Aorta (tissue), 5 donors: ENCODE measurements at places on chromosomes 12 and 14. TPM values are rescaled to one million over a fixed set of nuclear protein-coding genes. Genes with fewer than 3 reads are reported as not detected.

- H3K4me1 ChIP-seq = no peaks in the 10 kb centered on the region
These were observed 442.5 kb downstream of the NRXN3 start for GRCh38 chr14:78612666-78613065.

- DNase-seq = no peak
- H3K4me1 ChIP-seq = no peaks in the 10 kb centered on the region
- no peaks in the 10 kb centered on the region for H3K27me3 ChIP-seq
- no peak within 1 kb of the TSS for H3K4me3 ChIP-seq
- H3K27ac ChIP-seq = no peak within 1 kb of the TSS
- no peaks in the 10 kb centered on the region for H3K36me3 ChIP-seq
These were observed at the start of gene MDGA2 for GRCh38 chr14:47675466-47676314. TSS of gene MDGA2 (minus strand) at chr14:47675605.

DNA sequence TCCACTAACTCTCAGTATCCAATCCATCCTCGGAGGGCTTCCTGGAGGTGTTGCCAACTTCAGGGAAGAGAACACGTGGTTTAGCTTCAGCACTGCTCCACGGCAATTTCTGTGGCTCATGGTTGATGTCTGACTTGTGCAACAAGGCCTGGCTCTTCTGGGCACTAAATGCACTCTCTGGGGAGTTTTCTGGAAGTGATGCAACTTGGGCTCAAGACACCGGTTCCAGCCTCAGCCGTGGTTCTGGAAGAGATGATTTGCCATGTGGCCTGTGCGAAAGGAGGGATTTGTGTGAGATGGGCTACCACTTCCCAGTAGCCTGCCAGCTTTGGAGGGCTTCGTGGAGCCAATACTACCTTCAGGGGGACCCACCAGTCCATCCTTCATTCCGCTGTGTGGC lies 118.6 kb upstream of the RTL1 start:
- no peaks in the 10 kb centered on the region for H3K27me3 ChIP-seq
- H3K4me3 ChIP-seq = no peak overlapping the region
- DNase-seq = peak; percentile 24
- no peak overlapping the region for H3K27ac ChIP-seq
- H3K36me3 ChIP-seq = no peaks in the 10 kb centered on the region

DNA sequence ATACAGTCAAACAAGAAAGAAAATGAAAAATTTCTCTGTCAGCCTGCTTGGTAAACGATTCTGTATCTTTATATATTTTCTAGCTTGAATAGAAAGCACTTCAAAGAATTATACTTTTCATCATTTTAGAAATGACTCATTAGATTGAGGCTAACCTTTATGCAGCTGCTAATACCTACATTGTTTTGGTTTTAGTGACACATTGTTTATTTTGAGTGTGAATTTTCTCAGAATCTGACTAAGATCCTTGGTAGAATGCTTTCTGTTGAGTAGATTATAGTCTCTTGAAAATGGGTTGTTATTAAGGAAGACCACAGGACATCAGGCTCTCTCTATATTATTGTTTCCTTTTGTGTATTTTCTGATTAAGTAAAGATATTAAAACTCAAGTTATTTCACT lies at the start of gene PMCH:
Gene PMCH (minus strand): TSS at position 45 of the 400 bp plus-strand sequence. CDS start 63 bp downstream, outside the sequence.
- DNase-seq = no peak
- no peaks in the 10 kb centered on the region for H3K27me3 ChIP-seq
- no peak within 1 kb of the TSS for H3K27ac ChIP-seq
- H3K4me3 ChIP-seq = no peak within 1 kb of the TSS
- H3K4me1 ChIP-seq = no peaks in the 10 kb centered on the region
- no peaks in the 10 kb centered on the region for H3K36me3 ChIP-seq

GRCh38 chr12:129193263-129193871 lies 340.1 kb downstream of the GLT1D1 start:
- no peaks in the 10 kb centered on the region for H3K4me1 ChIP-seq
- H3K4me3 ChIP-seq = no peak overlapping the region
- no peaks in the 10 kb centered on the region for H3K27me3 ChIP-seq
- H3K36me3 ChIP-seq = no peaks in the 10 kb centered on the region

GRCh38 chr14:88323523-88324199 lies 592 bp upstream of the KCNK10 start:
- no peak for DNase-seq
- H3K36me3 ChIP-seq = no peaks in the 10 kb centered on the region
- H3K4me1 ChIP-seq = no peaks in the 10 kb centered on the region
- H3K27ac ChIP-seq = no peak overlapping the region
- H3K27me3 ChIP-seq = no peaks in the 10 kb centered on the region
- H3K4me3 ChIP-seq = peak overlapping the region; percentile 6

GRCh38 chr14:35986219-35986573 lies 160.1 kb downstream of the BRMS1L start:
- H3K36me3 ChIP-seq = no peaks in the 10 kb centered on the region
- H3K27ac ChIP-seq = no peak overlapping the region
- H3K4me1 ChIP-seq = no peaks in the 10 kb centered on the region
- no peak overlapping the region for H3K4me3 ChIP-seq

THAP2 gene
- 6.0 TPM for total RNA-seq

GALNT4 gene
- 7.4 TPM for total RNA-seq

KRT2 gene
- not detected for total RNA-seq

DNA sequence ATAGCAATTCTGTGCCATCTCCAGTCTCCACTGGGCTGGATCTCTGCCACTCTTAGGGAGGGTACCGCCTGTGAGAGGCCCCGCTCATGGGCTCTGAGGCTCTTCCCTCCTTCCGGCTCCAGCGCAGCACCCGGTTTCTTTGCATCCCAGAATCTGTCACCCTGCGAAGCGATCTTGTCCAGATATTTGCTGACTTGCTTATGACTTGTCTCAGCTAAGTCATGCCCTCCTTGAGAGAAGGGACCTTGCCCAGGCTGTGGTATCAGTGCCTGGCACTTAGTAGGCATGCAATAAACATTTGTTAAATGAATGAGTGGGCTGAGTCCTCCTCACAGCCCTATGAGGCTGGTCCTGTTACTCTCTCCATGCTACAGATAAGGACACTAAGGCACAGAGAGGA lies 13.4 kb downstream of the KRT80 start:
- H3K27ac ChIP-seq = no peak overlapping the region
- no peak for DNase-seq
- H3K4me1 ChIP-seq = no peaks in the 10 kb centered on the region
- no peaks in the 10 kb centered on the region for H3K27me3 ChIP-seq
- no peak overlapping the region for H3K4me3 ChIP-seq

MYH6 gene
- not detected for total RNA-seq

DNA sequence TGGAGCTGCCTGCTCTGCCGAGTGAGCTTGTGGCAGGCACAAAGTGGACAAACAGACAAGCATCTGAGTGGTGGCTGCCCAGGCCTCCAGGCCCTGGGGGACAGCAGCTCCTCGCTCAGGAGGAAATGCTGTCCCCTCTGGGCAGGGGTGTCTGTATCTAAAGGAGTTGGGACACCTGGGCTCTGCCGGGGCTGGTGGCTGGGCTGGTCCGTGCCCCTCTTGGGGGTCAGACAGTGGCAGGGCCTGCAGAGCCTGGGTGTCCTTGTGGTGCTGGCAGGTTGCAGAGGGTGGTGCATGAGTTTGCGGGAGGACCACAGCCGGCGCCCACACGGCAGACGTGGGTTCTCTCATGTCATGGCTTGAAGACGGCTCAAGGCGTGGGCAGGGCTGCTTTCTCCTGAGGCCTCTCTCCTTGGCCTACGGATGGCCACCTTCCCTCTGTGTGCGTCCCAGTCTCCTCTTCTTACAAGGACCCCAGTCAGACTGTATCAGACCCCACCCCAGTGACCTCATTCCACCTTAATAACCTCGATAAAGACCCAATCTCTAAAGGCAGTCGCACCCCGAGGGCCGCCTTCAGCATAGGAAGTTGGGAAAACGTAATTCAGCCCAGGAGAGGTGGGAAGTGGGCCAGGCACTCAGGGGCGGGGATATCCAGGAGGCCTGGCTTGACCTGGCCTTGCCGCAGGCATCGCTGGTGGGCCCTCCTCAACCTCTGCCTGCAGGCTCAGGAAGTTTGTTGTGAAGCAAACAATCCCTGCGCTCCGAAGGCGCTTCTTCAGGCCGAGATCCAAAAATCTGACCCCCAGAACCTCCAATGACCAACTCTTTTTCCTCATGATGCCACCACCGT lies 110.0 kb downstream of the KIF26A start:
- no peaks in the 10 kb centered on the region for H3K4me1 ChIP-seq
- DNase-seq = no peak
- H3K4me3 ChIP-seq = no peak overlapping the region
- no peaks in the 10 kb centered on the region for H3K27me3 ChIP-seq
- no peak overlapping the region for H3K27ac ChIP-seq

CLMN gene
- total RNA-seq = 18.3 TPM

DNA sequence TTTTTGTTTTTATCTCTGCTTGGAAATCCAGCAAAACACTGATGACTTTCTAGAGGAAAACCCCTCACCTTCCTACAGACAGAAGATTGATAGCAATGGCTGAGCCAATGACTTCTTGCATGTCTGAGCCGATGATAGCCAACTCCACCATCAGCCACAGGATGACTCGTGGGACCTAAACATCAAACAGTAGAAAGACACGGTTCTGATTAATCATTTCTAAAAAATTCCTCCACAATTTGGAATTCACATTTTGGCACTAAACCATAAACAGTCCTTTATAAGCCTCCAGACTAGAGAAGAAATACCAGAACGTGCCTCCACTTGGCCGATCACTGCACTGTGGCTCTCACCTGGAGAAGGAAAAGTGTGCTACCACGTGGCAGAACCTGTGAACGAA lies 25.9 kb downstream of the SLC11A2 start:
- no peak for DNase-seq
- no peaks in the 10 kb centered on the region for H3K27me3 ChIP-seq
- no peak overlapping the region for H3K27ac ChIP-seq
- no peak overlapping the region for H3K4me3 ChIP-seq
- H3K4me1 ChIP-seq = no peaks in the 10 kb centered on the region

- DNase-seq = no peak
- H3K36me3 ChIP-seq = no peaks in the 10 kb centered on the region
- H3K27ac ChIP-seq = no peak overlapping the region
- no peaks in the 10 kb centered on the region for H3K27me3 ChIP-seq
- H3K4me3 ChIP-seq = no peak overlapping the region
These were observed 38.3 kb upstream of the FAR2 start for GRCh38 chr12:29110506-29111442.

CEBPE gene
- 0.33 TPM for total RNA-seq

RIN3 gene
- 53.8 TPM for total RNA-seq

DNA sequence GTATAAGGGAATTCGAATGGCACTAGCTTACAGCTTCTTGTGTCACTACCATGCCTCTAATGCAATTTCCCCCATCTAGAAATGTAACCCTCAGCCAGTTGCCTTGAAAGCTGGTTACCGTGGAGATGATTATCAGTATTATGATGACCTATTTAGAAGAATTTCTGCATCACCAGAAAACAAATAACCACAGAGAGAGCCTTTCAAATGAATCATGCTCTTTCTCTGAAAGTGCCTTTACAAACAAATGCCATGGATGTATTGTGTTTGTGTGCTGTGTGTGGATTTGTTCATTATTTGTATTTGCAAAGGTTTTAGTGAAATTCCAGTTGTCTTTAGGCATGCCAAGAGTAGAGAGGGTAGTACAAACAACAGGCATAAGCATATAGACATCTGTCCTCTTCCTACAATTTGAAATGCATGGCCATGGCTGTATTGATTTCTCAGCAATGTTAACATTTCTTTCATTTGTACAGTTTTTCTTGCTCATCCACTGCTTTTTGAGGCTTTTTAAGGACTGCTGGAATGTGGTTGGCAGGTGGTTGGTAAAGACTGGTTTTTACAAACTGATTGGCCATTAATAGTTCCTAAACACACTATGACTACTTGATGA lies 266.5 kb downstream of the PAWR start:
- H3K27ac ChIP-seq = no peak overlapping the region
- H3K36me3 ChIP-seq = no peaks in the 10 kb centered on the region
- no peak overlapping the region for H3K4me3 ChIP-seq
- no peak for DNase-seq
- peaks cover 3% of the 10 kb centered on the region for H3K4me1 ChIP-seq

DNA sequence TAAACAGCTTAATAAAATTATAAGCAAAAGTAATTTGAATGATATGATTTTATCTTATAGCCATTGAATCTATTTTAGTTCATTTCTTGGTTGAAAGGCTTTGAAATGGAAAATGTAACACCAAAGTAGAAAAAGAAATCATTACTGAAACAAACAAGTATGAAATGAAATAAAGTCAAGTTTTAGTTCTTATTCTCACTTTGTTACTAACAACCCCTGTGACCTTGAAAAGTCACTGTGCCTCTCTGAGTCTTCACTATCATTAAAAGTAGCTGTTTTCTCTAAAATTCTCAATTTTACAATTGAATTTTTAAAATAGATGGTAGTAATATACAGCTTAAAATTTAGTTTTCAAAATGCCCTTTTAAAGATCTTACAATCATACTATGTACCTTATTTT lies 32.4 kb upstream of the SLC17A8 start:
- H3K36me3 ChIP-seq = peaks cover 2% of the 10 kb centered on the region
- no peaks in the 10 kb centered on the region for H3K4me1 ChIP-seq
- H3K27ac ChIP-seq = no peak overlapping the region

DACT1 gene
- total RNA-seq = 33.6 TPM

GRCh38 chr12:103879048-103879692 lies 38.1 kb upstream of the NT5DC3 start:
- H3K4me3 ChIP-seq = no peak overlapping the region
- H3K27ac ChIP-seq = no peak overlapping the region
- DNase-seq = no peak

DNA sequence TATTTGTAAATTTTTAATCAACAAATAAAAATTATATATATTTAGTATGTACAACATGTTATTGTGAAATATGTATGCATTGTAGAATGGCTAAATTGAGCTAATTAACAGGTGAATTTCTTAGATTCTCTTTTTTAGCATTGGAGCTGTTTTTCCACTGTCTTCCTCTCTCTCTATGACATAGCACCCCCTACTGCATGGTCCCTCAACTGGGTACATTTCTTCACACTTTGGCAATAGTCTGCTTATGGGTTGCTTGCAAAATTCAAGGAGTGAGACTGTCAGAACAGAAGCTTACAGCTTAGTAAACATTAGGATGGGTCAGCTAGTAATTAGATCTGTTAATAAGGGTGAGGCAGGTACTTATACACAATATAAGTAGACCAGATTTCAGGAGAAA lies 658.5 kb upstream of the MGAT4C start:
- H3K4me3 ChIP-seq = no peak overlapping the region
- DNase-seq = no peak
- no peaks in the 10 kb centered on the region for H3K27me3 ChIP-seq
- no peaks in the 10 kb centered on the region for H3K4me1 ChIP-seq
- H3K36me3 ChIP-seq = no peaks in the 10 kb centered on the region

DNA sequence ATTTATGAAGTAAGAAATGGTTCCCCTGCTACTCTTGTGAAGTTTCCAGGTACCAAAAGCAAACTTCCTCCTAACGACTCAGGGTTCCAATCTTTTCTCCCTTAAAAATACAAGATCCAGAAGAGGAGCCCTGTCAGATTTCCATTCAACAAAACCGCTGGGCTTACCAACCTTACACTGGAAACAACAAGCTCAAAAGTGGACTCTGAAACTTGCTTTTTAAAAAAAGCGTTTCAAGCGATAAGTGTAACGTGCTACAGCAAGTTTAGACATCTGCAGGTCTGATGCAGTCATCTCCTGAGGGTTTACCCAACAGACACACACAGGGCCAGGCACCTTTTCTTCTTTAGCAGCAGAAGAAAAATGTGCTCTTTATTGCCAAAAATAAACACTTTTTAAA lies 6.9 kb upstream of the CREBL2 start:
- no peak overlapping the region for H3K27ac ChIP-seq
- no peak for DNase-seq
- H3K4me1 ChIP-seq = no peaks in the 10 kb centered on the region
- no peak overlapping the region for H3K4me3 ChIP-seq
- H3K27me3 ChIP-seq = no peaks in the 10 kb centered on the region
- H3K36me3 ChIP-seq = no peaks in the 10 kb centered on the region

GRCh38 chr14:103714063-103714724 lies 1.1 kb downstream of the XRCC3 start:
- no peak for DNase-seq
- H3K27me3 ChIP-seq = no peaks in the 10 kb centered on the region
- no peaks in the 10 kb centered on the region for H3K36me3 ChIP-seq
- H3K4me3 ChIP-seq = no peak overlapping the region

TESPA1 gene
- total RNA-seq = 2.1 TPM
